ENCODE measurements at places on chromosomes 3 and 15.

- no peak for DNase-seq
Measured at GRCh38 chr3:4507024-4507596, 14.0 kb downstream of the ITPR1 start.

GRCh38 chr3:108629974-108630373 is 40.5 kb downstream of the DZIP3 start:
- no peak for DNase-seq

DNA sequence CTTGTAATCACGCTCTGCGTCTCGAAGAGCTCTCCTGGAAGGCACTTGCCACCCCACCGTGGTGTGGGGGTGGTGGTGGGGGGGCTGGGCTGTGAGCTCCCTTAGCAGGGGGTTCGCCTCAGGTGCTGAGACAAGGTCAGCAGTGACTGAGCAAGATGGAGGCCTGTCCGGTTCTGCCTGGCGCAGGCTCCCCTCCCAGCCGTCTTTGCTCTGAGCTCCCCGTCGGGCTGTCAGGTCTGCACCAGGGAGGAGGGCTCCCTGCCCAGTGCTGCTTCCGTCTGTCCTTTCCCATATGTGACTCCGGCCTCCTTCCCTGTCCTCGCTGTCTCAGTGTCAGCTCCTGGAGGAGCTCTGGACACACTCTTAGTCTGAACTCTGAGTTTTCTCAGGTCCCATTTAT is 80.0 kb downstream of the PLXNA1 start:
- DNase-seq = no peak

GRCh38 chr15:92881211-92881754 is 18.8 kb upstream of the CHD2 start:
- DNase-seq = no peak

GRCh38 chr3:72303926-72304325 is 519.0 kb upstream of the PROK2 start:
- no peak for DNase-seq

GRCh38 chr15:59688782-59689625 is at the start of gene BNIP2:
BNIP2 (minus strand) TSS chr15:59689320; CDS start chr15:59682457, 6,863 bp downstream.
- DNase-seq = peak; percentile 98

DNA sequence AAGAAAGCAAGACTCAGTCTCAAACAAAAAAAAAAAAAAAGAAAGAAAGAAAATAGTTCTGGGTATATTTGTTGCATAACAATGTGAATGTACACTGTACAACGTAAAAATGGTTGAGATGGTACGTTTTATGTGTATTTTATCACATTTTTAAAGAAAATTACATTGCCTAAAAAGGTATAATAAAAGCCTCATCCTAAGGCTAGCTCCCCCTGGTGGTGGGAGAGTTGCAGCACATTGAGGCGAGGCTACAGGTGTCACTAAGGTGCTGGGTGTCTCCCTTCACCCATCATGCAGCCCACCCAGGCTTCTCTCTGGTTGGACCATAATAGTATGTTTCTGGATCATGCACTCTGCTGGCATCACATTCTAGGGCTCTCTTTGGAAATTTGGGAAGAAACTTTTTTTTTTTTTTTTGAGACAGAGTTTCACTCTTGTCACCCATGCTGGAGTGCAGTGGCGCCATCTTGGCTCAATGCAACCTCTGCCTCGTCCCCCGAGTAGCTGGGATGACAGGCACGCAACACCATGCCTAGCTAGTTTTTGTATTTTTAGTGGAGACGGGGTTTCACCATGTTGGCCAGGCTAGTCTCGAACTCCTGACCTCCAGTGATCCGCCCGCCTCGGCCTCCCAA is 12.4 kb upstream of the RAB11A start:
- DNase-seq = peak; percentile 59

GRCh38 chr15:40454904-40455391 is 14.2 kb downstream of the BAHD1 start:
- peak; percentile 74 for DNase-seq

- no peak for DNase-seq
Measured at GRCh38 chr3:11558411-11558903, 85.3 kb downstream of the VGLL4 start.

DNA sequence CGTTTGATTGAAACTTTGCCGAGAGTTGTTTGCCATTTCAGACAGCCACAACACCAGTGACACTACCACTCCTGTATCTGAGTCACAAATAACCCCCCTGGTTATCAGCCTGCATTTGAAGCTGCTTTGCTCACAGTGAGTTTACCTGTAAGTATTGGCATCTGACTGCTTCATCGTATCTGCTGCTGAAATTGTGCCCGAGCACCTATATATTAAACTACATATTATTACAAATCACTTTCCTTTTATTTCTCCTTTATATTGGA is 39.2 kb upstream of the SPSB4 start:
- no peak for DNase-seq

GRCh38 chr3:16587681-16588060 is 17.6 kb downstream of the DAZL start:
- DNase-seq = no peak

DNA sequence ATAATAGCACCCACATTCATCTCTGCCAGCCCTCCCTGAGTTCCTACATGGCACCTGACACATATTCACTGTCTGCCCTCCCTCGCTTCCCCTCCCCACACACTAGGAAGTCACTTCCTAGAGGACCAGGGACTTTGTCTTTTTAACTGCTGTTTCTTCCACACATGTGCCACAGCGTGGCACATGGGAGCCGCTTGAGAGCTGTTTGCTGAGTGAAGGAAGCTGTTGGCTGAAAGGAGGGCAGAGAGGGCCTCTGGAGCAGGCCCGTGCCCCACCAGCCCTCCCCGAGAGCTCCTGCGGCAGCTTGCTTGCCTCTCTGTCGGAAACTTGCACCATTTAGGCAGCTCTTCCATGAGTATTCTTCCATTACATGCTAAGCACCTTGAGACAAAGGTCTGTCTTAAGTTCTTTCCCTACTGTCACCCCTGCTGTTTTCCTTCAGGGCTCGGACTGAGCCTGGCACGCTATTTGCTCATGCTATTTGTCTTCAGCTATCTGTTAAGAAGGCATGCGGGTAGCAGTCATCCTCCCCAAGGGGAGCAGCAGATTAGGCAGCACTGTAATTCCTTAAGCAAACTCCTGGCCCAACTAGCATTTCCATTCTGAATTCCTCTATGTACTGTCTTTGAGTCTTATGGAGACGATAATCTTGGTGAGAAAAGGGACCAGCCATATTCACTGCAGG is 72.2 kb downstream of the CACNA1D start:
- DNase-seq = no peak

GRCh38 chr3:189363590-189364255 is 192.0 kb downstream of the TPRG1 start:
- no peak for DNase-seq

DNA sequence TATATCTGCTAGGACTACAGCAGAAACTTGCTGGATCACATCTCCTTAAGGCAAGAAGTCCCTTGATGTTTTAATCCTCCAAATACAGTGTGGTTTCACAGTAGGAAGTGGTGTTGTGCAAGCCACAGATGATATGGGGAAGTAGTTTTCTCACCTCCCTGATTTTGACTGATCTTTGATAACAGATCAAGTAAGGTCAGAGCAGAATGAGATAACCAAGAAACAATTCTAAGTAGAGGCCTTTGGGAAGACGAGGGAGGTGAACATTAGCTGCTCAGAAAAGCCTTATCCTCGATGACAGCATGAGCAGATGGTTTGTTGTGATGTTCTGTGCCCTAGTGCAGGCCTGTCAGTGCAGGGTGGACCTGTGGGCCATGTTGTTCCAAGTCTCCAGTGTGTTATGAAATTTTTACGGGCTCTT is 61.3 kb downstream of the RIOX2 start:
- no peak for DNase-seq

DNA sequence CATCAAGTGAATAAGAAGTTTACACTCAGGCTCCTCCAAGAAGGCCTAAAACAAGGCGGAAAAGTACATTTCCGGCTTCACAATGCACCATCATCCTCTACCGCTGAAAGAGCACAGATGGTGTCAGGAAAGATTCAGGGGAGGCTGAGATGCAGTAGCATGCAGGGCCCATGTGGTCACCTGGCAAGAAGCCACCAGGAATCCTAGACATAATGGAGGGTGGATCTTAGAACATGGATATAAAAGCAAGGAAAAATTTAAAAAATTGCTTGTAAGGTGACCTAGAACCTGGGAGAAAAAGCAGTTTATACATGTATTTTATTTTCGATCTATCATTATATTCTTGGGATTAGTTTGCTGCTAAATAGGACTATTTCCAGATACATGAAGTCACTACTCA is 21.9 kb upstream of the OTOL1 start:
- DNase-seq = no peak

GRCh38 chr3:8589880-8590556 is 54.6 kb downstream of the SSUH2 start:
- DNase-seq = peak; percentile 53

- DNase-seq = no peak
Measured at GRCh38 chr15:27564656-27565055, 534.5 kb downstream of the OCA2 start.

- no peak for DNase-seq
Measured at GRCh38 chr3:87370007-87370406, 93.6 kb upstream of the POU1F1 start.

GRCh38 chr3:78148986-78149717 is 1109.3 kb downstream of the ROBO2 start:
- DNase-seq = peak; percentile 29

GRCh38 chr3:178385280-178385952 is 150.8 kb upstream of the KCNMB2 start:
- DNase-seq = peak; percentile 55

DNA sequence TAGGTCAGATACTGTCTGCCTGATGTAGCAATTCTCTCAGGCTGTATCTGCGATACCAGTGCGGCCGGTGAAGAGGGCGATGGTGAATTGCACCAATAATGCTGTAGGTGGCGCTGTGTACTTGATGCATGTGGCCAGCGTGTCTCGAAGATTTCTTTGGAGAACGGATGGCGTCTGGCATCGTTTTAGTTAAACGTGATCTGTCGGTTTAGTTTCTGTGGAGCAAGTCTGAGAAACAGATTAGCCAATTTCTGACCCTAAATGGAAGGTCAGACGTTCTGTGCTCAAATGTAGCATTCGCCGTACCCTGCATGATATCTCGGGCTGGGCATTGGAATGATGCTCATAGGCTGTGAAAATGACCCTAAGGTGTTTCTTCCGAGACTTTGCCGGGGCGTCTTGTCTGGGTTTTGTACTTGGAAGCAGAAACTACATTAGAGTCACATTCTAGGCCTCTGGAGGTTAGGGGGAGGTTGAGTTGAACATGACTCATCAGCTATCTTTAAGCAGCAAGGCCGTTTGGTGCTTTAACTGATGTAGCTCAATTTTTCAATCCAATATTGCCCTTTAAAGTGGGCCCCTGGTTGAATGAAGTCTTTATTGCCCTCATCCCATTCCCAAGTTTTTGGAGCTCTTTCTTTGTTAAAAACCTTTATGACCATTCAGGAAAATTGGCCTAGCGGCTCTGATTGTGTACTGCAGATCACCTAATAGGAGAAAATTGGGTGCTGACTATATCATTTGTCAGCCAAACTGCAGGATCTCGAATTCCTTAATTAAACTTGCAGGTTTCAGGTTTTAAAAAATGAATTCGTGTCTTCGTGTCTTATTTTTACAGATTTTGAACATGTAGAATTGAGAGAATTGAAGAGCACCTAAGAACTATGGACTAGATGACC is 80.0 kb downstream of the SQOR start:
- peak; percentile 60 for DNase-seq

DNA sequence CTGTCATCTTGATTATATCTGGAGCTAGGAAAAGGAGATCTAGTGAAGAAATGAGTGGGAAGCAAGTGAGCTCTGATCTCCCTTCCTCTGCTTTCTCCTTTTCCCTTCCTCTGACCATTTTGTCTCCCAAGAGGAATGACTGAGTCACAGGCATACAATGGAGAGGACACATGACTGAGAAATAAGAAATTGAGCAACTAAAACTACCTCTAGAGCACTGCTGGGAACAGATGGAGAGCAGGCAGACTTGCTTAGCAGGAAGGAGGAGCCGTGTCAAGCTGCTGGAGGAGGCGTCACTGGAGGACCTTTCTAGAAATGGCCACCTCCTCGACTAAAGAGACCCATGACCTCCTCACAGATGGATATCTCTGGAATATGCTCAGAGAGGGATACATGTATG is 66.9 kb upstream of the MYO5C start:
- peak; percentile 42 for DNase-seq

DNA sequence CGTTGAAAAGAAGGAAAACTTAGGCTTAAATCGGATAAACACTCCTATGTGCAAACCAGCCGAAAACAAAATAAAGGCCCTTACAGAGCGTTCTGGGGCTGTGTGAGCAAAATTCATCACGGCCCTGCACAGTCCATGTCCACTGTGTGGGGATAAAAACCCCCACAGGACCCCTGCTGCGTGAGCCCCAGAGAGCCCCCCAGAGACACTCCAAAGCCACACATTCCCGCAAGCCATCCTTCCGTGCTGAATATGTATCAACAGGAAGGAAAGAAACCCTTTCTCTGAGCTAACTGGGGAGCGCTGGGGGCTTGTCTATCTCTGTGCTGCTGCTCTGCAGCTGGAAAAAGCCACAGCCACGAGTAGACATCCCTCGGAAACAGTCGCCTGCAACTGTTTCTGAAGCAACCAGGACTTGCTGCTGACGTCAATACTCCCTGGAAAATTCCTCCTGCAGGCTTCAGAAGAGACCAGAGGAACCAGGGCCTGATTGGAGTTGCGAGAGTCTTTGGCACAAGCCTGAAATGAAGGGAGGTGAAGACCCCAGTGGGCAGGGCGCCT is 72.7 kb downstream of the NUP210 start:
- no peak for DNase-seq

DNA sequence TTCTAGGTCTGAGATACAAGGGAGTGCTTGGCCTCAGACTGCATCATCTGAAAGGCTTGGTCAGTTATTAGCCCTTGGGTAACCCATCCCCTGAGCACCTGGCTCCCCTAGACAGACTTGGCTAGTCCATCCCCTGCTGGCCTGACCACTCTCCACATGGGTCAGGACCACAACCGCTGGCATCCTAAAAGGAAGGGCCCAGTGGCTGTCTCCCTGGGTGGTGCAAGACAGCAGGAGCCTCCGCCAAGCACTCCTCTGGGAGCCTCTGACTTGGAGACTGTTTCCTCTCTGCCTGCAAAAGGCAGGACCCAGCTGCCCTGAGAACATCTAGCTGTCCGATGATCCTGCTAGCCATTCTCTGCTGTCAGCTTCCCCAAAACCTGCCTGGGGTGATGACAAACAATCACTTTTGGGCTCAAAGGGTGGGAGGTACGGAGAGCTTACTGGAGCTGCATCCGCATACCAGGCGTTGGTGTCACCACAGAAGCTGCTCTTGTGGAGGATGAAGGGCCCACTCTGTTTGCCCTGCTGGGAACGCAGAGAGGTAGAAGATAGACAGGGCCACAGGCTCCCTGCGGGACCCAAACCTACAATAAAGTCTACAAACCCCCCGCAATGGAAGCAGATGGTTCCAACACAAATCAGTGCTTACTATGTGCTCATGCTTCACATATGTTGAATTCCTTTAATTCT is 108.0 kb upstream of the PRR20G start:
- DNase-seq = no peak

- no peak for DNase-seq
Measured at GRCh38 chr3:182305881-182306665, 487.2 kb upstream of the ATP11B start.

DNA sequence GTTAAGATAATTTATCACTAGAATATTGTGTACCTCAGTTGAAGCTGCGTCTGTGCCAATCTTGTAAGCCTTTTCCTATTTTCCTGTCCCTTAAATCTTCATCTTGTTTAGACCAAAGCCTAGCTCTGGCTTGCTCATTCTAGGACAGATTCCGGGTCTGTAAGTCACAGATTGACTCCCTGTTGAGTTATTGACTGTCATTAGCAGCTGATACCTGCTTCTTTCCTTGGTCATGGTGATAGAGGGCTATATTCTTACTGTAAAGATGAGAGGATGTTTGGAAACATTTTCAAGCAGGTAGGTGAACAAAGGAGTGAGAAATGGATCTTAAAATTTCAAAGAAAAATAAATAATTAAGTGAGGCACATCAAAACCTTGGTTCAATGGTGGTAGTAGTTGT is 200.2 kb downstream of the KCNH8 start:
- no peak for DNase-seq
